ENCODE measurements at places on chromosomes 7 and 10.

DNA sequence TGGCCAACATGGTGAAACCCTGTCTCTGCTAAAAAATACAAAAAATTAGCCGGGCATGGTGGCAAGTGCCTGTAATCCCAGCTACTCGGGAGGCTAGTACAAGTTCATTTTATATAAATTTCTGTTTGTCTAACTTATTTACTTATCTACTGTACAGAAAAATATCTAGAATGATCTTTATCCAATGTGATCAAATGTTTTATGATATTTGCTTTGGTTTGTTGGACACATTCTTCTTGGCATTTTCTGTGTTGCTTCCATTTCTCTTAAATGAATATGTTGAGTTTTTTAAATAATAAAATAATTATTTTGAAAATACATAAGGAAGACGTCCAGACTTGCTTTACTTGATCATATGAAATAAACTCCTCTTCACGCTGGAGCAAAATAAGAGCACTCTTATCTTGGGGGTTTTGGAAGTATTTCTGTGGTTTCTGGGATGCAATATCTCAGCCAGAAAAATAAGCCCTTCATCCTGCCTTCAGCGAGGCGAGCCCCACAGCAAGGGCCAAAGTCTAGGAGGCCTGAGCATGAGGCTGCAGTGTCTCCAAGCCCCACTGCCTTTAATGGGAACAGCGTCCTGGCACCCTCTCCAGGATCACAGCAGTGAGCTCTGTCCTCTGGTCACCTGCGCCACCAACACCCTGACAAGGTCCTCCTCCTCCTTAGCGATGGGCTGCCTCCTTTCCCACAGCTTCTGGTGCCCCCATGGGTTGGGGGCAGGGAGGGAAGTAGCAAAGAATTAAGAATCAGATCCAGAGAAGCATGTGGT lies 480.2 kb downstream of the KCNMA1 start:
- no peak for DNase-seq

GRCh38 chr10:126045861-126046260 lies 149.5 kb downstream of the FANK1 start:
- DNase-seq = no peak

GRCh38 chr7:47807126-47807525 lies 141.1 kb downstream of the PKD1L1 start:
- DNase-seq = no peak

DNA sequence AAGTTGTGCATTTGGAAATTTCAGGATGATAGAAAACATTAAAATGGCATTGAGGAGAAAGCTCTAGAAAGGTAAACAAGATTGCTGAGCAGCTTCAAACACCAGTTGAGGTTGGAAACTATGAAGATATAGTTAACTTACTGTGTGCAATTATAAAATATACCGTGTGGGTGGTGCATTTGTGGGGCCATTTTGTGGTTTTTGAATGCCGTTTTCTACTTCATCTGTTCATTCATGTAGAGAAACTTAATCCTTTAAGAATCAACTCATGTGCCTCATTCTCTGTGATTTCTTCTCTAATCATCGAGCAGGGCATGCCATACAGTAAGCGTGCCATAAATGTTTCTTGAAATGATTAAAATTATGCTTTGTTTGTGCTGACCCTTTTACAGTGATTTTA lies 232.8 kb upstream of the TEX47 start:
- no peak for DNase-seq

- DNase-seq = no peak
Observed at GRCh38 chr10:21488957-21489446, 36.5 kb downstream of the SKIDA1 start.

DNA sequence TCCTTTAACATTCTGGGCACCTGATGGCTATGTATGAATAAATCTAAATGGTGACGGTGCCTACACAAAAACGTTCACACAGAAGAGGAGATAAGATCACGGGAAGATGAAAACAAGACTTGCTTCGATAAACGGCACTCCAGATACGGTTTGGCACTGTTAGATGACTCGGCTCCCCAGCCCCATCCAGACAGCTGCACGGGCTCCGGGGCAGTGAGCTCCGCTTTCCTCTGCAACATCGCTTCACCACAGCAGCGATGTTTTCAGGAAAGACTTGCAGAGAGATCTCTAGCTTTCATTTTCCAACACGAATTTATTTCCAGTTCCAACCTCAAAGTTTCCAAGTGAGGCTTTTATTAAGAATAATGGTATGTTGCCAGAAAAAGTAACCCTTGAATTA lies 132.1 kb downstream of the KLF6 start:
- DNase-seq = no peak

- DNase-seq = no peak
Observed at GRCh38 chr10:118922226-118922625, 107.3 kb upstream of the NANOS1 start.

- no peak for DNase-seq
Observed at GRCh38 chr10:30386801-30387588, 37.9 kb upstream of the MTPAP start.

DNA sequence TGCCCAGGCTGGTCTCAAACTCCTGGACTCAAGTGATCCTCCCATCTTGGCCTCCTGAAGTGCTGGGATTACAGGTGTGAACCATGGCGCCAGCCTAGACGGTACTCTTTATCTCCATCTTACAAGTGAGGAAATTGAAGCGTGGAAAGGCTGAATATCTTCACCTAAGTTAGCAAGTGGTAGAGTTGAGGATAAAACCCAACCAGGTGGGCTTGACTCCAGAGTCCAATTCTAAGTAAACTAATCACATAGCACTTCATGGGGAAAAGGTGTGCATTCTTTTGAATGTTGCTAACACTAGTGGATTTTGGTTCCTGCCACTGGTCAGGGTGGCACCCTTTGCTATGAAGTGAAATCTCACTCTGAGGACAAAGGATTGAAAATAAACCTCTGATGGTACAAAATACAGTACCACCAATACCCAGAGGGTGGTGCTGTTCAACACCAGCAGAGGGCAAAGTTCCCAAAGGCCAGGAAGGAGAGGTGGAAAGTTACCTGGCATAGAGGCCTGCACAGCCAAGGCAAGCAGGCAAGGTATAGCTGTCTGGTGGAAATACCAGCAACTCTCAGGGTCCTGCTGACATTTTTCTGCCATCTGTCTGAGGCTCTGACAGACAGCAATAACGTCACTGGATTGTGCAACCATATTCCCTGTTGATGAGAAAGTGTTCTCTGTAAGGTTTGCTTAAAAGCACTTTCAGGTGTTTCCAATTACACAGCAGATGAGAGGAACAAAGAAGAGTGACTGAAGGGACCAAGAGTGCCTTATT lies 17.6 kb downstream of the ZDHHC16 start:
- DNase-seq = peak; percentile 3

DNA sequence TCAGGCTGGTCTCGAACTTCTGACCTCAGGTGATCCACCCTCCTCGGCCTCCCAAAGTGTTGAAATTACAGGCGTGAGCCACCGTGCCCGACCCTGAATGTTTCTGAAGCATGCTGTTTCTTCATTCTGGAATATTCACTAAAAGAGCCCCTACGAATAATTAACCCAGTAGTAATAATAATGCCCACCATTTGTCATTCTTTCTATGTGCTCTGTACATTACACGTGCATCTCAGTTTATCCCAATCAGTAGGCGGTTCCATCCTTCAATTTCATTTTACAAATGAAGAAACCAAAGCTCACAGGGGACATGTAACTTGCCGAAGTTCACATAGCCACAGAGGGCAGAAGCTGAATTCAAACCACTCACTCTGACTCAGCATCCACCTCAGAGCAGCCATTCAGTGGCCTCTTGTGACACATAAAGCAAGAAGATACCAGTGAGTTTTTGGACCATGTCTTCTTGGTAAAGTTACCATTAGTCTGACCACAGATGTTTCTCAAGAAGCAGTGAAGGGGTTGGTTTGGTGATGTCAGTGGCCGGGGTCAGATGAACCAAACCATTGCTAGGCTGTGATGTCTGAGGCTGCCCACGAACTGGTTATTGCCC lies 71.9 kb upstream of the DUSP5 start:
- DNase-seq = no peak

DNA sequence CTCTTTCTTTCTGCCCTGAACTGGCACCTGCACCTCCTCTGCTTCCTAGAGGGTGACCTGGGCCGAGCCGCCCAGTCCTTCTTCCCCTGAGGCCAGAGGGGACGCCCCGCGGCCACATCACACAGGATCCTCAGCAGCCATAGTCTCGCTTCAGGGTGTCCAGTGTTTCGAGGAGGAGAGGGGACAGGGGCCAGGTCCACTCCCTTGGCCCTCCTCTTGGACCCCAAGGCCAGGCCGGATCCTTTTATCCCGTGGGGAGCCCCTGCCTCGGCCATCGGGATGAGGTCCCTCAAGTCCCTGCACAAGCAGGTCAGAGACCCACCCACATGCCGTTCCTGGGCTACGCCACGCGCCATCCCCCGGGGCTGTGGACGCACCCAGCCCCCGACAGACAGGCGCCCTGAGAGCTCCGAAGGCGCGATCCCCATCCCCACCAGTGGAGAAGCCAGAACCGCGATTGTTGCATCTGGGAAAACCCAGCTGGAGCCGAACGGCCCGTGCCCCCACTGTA lies 3.6 kb downstream of the BHLHA15 start:
- no peak for DNase-seq

- DNase-seq = no peak
Observed at GRCh38 chr7:88586890-88587289, 172.6 kb upstream of the ZNF804B start.

- DNase-seq = no peak
Observed at GRCh38 chr10:92562424-92562823, 11.5 kb downstream of the IDE start.

- no peak for DNase-seq
Observed at GRCh38 chr7:38142736-38143135, 35.3 kb upstream of the STARD3NL start.

DNA sequence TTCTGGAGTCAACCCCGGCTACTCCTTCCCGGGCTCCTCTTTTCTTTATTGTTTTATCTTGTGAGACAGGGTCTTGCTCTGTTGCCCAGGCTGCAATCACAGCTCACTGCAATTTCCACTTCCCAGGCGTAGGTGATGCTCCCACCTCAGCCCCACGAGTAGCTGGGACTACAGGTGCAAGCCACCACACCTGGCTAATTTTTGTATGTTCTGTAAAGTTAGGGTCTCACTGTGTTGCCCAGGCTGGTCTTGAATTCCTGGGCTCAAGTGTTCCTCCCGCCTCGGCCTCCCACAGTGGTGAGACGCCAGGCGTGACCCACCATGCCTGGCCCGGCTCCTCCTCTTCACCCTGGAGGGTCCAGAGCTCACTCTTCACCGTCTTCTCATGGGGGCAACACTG lies 15.3 kb upstream of the PDGFA start:
- no peak for DNase-seq

DNA sequence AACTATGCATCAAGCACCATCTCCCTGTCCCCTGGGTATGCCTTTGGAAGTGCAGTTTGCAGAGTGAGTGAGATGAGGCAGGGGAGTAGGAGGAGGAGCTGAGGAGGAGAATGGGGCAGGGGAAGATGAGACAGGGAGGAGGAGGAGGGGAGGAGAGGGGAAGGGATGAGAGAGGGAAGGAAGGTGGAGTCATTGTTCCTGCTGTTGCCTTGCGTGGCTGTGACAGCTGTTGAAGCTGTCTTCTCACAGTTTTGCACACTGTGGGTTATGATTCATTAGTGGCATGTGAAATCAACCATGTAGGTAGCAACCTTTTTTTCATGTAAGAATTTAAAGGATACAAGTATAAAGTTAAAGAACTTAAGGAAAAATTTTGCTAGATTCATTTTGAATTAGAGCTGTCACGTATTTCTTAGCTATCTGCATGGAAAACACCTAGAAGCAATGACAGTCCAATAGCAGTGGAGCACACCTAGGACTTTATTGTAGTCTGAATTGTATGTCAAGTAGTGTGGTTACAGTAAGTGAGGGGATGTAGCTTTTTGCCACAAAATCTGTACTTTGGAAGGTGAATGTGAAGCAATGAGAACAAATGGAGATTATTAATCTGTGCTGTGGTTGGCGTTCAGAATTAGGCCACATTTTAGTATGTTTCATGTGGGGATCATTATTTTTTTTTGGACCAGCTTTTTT lies 21.7 kb downstream of the CCM2 start:
- no peak for DNase-seq

GRCh38 chr10:43863270-43863669 lies 214.6 kb upstream of the ZNF32 start:
- DNase-seq = no peak

DNA sequence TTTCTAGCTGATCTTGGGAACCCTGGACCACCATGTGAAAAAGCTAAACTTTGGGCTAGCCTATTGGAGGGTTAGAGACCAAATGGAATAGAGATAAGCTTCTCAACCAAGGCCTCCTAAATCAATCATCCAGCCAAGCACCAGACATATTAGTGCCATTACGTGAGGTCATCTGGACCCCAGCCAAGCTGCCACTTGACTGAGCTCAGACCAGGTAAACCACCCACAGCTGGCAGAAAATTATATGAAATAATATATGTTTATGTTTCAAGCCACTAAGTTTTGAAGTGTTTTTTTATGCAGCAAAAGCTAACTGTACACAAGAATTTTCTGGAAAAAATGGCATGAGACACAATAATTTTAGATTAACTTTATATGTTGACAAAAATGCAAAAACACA lies 82.6 kb upstream of the PCGF5 start:
- no peak for DNase-seq

- no peak for DNase-seq
Observed at GRCh38 chr7:38257350-38257677, 16.1 kb downstream of the TARP start.

GRCh38 chr7:41116817-41117216 lies 586.1 kb downstream of the INHBA start:
- no peak for DNase-seq

GRCh38 chr10:209357-209756 lies 74.1 kb downstream of the ZMYND11 start:
- no peak for DNase-seq

GRCh38 chr10:81724431-81724830 lies 150.6 kb upstream of the NRG3 start:
- DNase-seq = no peak

DNA sequence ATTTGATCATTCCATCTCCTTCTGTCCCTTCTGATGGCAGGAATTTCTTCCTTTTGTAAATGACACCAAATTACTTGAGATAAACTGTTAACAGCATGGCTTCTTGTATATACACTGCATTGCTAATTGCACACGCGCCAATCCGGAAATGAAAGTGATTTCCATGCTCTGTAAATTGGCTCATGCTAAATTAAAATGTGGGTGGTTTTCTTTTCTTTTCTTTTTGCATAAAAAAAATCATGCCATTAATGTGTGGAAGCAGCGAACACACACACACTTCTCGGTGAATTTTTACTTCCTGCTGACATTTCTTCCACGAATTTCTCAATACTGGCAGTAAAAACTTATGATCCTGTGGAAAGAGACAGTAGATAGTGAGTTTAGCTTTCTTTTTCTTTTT lies 123.1 kb upstream of the CCDC6 start:
- DNase-seq = no peak

GRCh38 chr10:86300931-86301830 lies 65.4 kb downstream of the GRID1 start:
- DNase-seq = no peak

DNA sequence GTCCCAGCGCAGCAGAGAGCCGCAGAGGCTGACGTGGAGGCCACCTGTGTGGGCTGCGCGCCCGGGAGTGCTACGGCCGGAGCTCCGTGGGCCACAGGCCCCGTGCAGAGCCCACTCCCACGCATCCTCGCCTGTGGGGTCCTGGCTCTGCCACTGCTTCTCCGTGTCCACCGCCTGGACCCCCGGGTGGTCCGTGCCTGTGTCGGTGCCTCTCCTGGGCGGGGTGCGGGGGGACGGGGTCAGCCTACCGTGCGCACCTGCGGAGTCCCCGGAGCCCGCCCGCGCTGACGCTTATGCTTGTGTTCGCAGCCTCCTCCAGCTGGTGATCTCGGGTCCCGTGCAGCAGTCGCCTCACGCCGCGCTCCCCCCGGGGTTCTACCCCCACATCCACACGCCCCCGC lies 7.8 kb upstream of the ZNF853 start:
- DNase-seq = no peak

GRCh38 chr10:114638821-114639625 lies 19.1 kb downstream of the ABLIM1 start:
- no peak for DNase-seq

All from activated CD8-positive, alpha-beta memory T cell treated with anti-CD3 and anti-CD28 coated beads for 1 hour (primary cell).